ENCODE measurements at places on chromosomes 5 and 9.
A peak's percentile ranks its signal among the peaks of the same experiment; 100 is the strongest.

DNA sequence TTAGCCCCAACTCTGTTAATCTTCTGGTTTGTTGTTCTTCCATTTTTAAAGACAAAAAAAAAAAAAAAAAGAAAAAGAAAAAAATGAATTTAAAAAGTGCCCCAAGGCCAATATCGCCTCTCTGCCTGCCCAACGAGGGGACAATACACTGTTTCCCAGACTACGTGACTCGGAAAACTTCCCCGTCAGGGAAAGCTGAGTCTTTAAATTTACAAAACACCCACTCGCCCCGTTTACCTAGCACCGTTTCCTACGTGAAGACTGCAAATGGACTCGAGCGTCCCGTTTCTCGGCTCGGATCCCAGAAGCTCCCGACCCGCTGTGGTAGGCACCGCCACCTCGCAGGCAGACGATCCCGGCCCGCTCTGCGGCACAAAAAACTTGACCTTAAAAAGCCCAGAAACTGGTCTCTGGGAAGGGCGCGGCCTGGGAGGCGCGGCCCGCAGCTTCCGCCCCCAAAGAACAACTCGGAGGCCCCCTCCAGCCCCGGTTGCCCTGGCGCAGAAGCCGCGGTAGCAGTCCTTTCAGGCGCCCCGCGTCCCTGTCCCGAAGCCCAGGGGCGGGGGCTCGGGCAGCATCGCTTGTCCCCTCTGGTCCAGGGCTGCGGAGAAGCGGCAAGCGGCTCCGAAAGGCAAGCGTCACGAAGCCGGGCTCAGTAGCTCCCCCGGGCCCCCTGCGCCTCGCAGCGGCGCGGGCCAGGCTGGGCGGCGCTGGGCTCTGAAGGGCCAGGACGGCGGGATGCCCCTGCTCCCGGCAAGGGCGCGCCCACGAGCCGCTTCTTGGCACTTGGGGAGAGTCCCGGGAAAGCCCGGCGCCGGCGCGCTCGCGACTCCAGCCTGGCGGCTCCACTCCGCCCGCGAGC, at the start of gene GCNT4:
Gene GCNT4 (minus strand): TSS at position 367 of the 862 bp plus-strand sequence. CDS start 22,521 bp downstream, outside the sequence.
- no peak for DNase-seq

GRCh38 chr5:132425009-132425937, 55.8 kb downstream of the SLC22A5 start:
- DNase-seq: no peak

- no peak for DNase-seq
These were observed 404.6 kb upstream of the ARRDC3 start for GRCh38 chr5:91787718-91788117.

DNA sequence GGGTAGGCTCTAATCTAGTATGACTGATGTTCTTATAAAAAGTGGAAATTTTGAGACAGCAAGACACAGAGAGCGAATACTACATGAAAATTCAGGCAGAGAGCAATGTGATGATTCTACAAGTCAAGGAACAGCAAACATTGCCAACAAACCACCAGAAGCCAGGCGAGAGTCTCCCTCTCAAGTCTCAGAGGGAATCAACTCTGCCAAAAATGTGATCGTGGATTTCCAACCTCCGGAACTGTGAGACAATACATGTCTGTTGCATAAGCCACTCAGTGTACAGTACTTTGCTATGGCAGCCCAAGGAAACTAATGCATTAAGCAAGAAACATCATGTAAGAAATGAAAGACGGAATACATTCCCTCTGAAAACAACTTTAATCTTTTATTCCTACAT, 52.1 kb upstream of the CCNG1 start:
- DNase-seq: no peak

DNA sequence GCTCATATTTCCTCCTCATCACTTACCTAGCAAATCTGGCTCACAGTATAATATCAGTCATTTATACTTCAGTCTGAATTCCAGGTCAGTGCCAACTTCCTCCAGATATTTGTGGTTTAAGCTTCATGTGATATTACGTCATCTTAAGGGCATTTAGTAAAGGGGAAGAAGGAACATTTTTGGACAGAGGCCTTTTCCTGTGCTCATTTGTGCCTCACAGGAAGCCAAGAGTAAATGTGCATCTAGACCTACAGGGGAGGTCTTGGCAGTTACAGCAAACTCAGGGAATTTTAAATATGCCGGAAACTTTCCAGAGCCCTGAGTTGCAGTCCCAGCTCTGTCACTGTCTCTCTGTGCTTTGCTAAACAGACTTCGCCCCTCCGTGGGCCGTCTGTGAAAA, 12.3 kb upstream of the KCNIP1 start:
- peak; percentile 26 for DNase-seq

DNA sequence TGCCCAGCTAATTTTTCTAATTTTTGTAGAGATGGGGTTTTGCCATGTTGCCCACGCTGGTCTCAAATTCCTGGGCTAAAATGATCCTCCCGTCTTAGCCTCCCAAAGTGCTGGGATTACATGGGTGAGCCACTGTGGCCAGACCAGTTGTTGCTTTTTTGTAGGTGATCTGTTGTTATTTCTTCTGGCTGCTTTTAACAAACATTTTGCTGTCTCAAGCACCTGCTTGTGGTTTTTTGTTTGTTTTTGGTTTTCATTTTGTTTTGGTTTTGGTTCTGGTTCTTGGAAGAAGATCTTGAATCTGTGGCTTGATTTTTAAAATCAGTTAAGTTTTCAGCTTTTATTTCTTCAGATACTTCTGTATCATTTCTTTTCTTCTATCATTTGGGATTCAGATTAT, 21.1 kb downstream of the ERCC6L2 start:
- DNase-seq: no peak

- DNase-seq: no peak
These were observed 137.4 kb downstream of the GAS1 start for GRCh38 chr9:86809759-86810367.

DNA sequence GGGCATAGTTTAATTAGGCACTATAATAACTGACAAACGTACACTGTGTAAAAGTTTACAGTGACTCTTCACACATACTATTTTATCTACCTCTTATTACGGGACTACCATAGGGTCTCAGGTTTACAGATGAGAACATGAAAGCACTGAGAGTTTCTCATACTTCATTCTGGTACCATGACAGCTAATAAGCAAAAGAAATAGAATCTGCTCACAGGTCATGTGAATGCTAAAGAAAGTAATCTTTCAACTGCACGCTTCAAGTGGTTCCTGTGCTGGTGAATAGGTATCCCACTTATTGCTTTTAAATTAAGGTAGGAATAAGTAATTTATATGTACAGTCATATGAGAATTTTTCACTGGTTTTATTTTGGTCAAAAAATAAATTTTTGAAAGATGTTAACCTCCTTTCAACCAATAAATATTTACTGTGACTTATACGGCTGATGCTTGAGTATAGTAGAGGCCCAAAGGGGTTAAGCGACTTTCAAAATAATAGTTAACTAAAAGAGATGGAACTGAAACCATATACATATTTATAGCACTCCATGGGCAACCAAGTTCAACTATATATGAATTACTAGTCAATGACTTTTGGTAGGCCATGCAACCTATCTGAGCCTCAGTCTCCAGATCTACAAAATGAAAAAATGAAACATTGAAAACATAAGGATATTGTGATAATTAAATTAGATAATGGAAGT, 8.1 kb downstream of the CDKN2A start:
- no peak for DNase-seq

- no peak for DNase-seq
These were observed 27.0 kb upstream of the ERGIC1 start for GRCh38 chr5:172806897-172807672.

DNA sequence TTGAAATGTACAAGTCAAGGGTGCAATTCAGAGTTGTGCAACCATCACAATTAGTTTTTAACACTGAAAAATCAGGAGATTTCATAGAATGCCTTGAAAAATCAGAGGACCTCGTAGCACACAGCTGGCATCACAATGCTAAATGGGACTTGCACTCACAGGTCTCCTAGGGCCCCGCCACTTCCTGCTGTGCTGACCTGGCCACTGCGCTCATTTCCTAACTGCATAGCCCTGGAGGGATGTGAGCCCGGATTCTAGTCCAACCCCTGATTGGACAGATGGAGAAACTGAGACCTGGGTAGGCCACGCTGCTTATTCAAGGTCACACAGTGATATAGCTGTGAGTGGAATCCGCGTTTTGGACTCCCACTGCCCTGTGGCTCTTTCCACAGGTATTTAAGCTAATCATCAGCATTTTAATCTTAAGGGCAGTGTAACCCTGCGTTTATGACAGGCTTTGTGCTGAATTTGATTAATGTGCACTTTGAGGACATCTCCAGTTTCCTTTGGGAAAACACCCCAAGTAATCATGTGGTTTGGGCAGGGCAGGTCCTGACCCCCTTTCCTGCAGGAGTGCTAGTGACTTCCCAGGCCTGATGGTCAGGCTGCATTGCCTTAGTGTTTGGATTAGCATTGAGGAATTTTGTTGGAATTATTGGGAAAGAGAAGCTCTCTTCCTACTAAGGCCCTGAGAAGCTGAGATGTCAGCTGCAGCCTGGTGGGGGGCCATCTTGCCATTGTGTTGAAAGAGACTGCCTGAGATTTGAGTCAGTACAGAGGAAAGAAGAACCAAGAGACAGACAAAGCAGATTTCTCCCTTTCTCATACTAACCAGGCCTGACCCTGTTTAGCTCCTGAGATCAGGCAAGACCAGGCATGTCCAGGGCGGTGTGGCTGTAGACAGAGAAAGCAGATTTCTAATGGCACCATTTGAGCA, 36.2 kb downstream of the STC2 start:
- no peak for DNase-seq

DNA sequence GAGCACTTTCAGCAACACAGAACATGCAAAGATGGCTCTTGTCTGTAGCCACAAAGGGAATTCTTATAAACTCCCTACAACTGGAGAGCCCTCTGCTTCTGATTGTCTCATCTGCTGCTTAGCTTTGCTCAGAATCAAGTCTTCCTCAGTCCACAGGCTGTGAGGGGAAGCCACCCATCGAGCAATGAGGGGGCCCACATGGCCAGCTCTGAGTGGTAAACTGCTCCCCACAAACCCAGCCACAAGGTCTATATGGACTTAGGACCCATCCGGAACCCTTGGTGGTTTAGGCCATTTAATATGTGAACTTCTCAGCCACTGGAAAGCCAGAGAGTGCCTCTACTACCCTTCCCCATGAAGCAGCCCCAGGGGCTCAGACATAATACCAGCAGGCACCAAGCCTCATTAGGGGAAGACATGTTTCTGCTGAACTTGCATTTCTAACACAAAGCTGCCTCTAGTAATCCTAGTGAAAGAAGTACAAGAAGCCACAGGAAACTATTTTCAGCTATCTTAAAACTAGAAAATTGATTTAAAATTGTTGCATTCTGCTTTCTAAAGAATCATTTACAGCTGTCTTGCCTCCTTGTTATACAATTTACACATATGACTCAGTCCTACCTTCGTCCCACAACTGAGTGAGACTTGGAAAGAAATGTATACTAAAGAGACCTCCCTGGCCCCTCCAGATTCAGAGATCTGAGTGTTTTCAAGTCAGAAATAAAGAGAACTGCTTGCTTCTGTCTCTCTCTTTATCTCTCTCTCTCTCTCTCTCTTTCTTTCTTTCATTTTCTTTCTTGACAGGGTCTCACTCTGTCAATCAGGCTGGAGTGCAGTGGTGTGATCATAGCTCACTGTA, 90.2 kb downstream of the ESM1 start:
- DNase-seq: no peak

DNA sequence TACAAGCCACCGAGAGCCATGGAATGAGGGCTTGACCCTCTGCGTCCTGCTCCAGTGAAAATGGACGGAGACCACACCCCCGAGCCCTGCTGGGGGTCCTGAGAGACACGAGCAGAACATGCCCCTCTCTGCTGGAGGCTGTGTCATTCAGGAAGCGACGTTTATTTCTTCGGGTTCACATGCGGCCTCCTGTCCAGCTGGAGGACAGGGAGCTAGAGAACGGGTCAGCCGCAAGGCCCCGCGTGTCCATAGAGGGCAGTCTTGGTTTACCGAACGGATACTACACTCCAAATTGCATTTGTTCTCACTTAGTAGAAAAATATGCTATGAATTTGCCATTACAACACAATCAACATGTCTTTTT, 36.1 kb downstream of the MRPL36 start:
- DNase-seq: peak; percentile 18

GRCh38 chr5:76737846-76738245, 21.9 kb downstream of the F2R start:
- DNase-seq: no peak
